ENCODE measurements at places on chromosomes 1 and 21. TPM values are rescaled to one million over a fixed set of nuclear protein-coding genes. Genes with fewer than 3 reads are reported as not detected.

The CCDC185 gene
- not detected for polyA plus RNA-seq

The RAB3GAP2 gene
- polyA plus RNA-seq = 27.3 TPM

The ADGRL2 gene
- 108 TPM for polyA plus RNA-seq

The ESRRG gene
- 23.9 TPM for polyA plus RNA-seq

The TFAP2E gene
- polyA plus RNA-seq = 0.75 TPM

The ANKRD35 gene
- polyA plus RNA-seq = 3.7 TPM

The SAMD13 gene
- polyA plus RNA-seq = 6.8 TPM

Measured in muscle of back (tissue), 13 donors.